Left renal cortex interstitium (tissue), 4 donors: ENCODE measurements at places on chromosomes 11 and 22. TPM values are rescaled to one million over a fixed set of nuclear protein-coding genes. Genes with fewer than 3 reads are reported as not detected.

The CADM1 gene
- polyA plus RNA-seq, result 120 TPM

The VPREB1 gene
- polyA plus RNA-seq, result not detected

The APOL5 gene
- polyA plus RNA-seq, result 0.10 TPM

The HPS5 gene
- 27.6 TPM for polyA plus RNA-seq

The LRRC4C gene
- 15.0 TPM for polyA plus RNA-seq

The TRIM48 gene
- polyA plus RNA-seq, result not detected

The ABCG4 gene
- 0.66 TPM for polyA plus RNA-seq

The DBX1 gene
- polyA plus RNA-seq, result not detected

The PATE2 gene
- polyA plus RNA-seq, result not detected

The RAG2 gene
- polyA plus RNA-seq, result 0.49 TPM

The USP35 gene
- 6.3 TPM for polyA plus RNA-seq

The USP2 gene
- 7.6 TPM for polyA plus RNA-seq

The SLC1A2 gene
- polyA plus RNA-seq, result 0.46 TPM

The CLDN5 gene
- polyA plus RNA-seq, result 51.8 TPM

The OR8B8 gene
- not detected for polyA plus RNA-seq

The SLC7A4 gene
- polyA plus RNA-seq, result 0.99 TPM

The DUSP8 gene
- polyA plus RNA-seq, result 3.6 TPM

The TEX54 gene
- not detected for polyA plus RNA-seq

The FOSL1 gene
- 0.30 TPM for polyA plus RNA-seq

The HTR3A gene
- not detected for polyA plus RNA-seq

The MEI1 gene
- 2.9 TPM for polyA plus RNA-seq

The OR8A1 gene
- polyA plus RNA-seq, result 0.03 TPM

The TSSK2 gene
- not detected for polyA plus RNA-seq

The CREB3L1 gene
- polyA plus RNA-seq, result 18.1 TPM

The SLC22A9 gene
- polyA plus RNA-seq, result not detected

The OR2AT4 gene
- not detected for polyA plus RNA-seq

The MPEG1 gene
- polyA plus RNA-seq, result 9.8 TPM

The MSANTD2 gene
- polyA plus RNA-seq, result 24.3 TPM

The POU2AF3 gene
- 7.1 TPM for polyA plus RNA-seq

The DDIAS gene
- polyA plus RNA-seq, result 6.5 TPM

The PTPRCAP gene
- 2.5 TPM for polyA plus RNA-seq

The KCNK7 gene
- 0.21 TPM for polyA plus RNA-seq

The FGF4 gene
- polyA plus RNA-seq, result not detected

The MMP27 gene
- polyA plus RNA-seq, result not detected

The MMP10 gene
- polyA plus RNA-seq, result 0.30 TPM

The C11orf97 gene
- polyA plus RNA-seq, result not detected

The KCNE3 gene
- polyA plus RNA-seq, result 32.4 TPM

The PHOX2A gene
- not detected for polyA plus RNA-seq

The CARD10 gene
- polyA plus RNA-seq, result 23.4 TPM

The NCAPH2 gene
- polyA plus RNA-seq, result 49.2 TPM

The GGTLC3 gene
- polyA plus RNA-seq, result 0.25 TPM

The ALDH3B1 gene
- 2.2 TPM for polyA plus RNA-seq

The CLTCL1 gene
- polyA plus RNA-seq, result 5.0 TPM

The FAM180B gene
- polyA plus RNA-seq, result 0.21 TPM

The MPZL2 gene
- 22.0 TPM for polyA plus RNA-seq

The NTM gene
- 44.1 TPM for polyA plus RNA-seq

The ELF5 gene
- 72.0 TPM for polyA plus RNA-seq

The RHOG gene
- 21.9 TPM for polyA plus RNA-seq
